ENCODE measurements at places on chromosomes 4 and X.

DNA sequence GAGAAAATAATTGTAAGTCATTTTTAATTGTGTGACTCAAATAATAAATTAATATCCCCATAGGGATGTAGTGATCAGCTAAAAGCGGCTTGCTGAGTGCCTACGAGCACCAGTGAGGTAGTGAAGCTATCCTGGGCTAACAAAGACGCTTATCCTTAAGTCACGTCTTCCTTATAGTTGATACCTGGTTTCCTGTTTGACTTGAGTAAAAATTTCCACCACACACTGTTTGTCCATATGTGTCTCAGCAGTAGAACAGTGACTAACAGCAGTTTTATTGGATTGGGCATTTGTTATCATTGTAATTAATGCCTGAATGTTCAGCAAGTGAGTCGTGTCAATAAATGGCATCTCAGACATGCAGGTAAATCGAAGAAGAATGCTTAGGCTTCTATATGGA is 241.1 kb downstream of the GRXCR1 start:
- no peak for DNase-seq

- no peak for DNase-seq
These were observed 79.6 kb downstream of the COMMD8 start for GRCh38 chr4:47383829-47384427.

- no peak for DNase-seq
These were observed 2.7 kb downstream of the ADGRL3 start for GRCh38 chr4:61202638-61203435.

DNA sequence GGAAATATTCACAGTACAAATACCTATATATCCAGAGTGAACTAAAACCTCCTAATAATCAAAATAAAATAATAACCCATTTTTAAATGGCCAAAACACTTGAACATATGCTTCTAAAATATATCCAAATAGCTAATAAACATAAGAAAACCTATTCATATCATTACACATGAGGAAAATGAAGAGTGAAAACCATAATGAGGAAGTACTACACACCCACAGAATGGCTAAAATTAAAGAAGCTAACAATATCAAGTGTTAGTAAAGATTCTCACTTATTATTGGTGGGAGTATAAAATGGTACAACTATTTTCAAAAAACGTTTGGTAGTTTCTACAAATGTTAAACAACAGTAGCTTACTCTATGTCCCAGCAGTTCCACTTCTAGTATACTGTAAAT is 92.1 kb downstream of the KLHL13 start:
- DNase-seq: no peak

DNA sequence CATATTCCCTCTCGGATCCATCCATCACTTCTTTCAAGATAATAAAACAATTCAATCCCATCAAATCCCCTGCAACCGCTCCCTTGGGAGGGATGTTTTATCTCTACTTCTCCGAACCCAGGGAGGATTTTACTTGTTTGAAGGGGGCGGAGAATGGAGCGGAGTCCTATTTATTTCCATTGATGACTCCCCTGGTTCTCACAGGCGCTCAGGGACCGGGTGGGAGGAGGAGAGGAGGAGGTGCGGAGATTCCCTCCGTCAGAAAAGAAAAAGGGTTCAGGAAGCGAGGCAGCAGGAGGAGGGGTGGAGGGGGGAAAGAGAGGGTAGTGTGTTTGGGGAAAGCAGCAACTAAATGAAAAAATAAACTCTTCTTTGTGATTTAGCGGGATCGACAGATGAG is 2.1 kb downstream of the NDNF start:
- no peak for DNase-seq

- DNase-seq: no peak
These were observed at the start of gene MAP9 for GRCh38 chr4:155376387-155377268. Gene MAP9 (minus strand): TSS chr4:155376965. CDS start chr4:155375850, 1,115 bp downstream.

DNA sequence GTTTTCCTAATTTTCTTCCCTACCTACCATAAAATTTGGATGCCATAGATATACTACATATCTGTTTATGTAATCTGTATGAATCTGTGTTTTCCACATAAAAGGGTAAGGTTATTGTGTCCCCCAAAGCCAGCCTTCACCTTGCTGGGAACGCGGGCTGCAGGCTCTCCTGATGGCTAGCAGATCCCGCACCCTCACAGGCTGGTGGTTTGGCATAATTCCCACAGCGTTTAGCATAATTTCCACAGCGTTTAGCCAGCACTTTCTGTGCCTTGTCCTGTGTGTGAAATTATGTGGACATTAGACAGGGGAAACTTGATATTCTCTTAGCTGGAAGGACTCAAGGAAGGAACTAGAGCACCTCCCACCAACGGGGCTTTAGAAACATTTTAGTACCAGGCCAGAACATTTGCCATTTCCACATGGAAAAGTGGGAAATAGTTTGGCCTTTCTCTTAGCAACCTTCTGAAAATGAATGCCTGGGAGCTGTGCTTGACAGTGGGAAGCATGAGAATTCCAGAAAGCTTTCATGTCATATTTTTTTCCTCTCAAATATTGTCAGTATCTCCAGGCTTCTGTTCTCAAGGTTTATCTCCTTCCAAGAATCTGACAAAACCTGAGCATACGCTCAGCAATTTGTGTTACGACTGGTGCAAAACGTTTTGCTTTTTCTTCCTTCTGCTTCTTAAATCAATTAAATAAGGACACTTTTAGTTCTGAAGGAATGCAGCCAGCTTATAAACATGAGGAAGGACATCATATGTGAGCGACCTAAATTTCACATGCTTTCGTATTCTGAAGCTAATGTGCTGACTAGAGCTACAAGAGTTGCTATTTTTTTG is 67.9 kb downstream of the STK32B start:
- DNase-seq: no peak

- DNase-seq: no peak
These were observed 1.9 kb upstream of the HAUS3 start for GRCh38 chr4:2243681-2244380.

DNA sequence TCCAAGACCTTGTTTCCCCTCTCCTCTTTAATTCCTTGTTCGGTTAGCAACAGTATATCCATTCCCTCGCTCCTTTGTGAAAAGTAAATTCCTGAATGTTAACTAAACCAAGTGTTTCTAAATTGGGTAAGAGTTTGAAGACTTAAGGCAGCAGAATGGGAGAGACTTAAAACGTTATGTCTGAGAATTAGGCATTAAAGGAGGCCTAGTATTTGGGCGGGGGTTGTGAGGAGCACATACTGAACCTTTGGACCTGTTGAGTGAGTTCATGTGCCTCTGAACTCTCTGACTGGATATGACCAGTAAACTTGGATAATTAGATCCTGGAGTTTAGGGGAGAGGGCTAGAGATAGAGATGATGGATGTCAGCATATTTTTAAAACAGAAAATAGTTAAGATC is 1.2 kb downstream of the MSMO1 start:
- DNase-seq: no peak

- no peak for DNase-seq
These were observed at the start of gene ADAMTS3 for GRCh38 chr4:72568959-72569718. Gene ADAMTS3 (minus strand): TSS chr4:72569221. CDS start chr4:72568762, 459 bp downstream.

- DNase-seq: no peak
These were observed 30.1 kb upstream of the KIAA0232 start for GRCh38 chr4:6752486-6752829.

DNA sequence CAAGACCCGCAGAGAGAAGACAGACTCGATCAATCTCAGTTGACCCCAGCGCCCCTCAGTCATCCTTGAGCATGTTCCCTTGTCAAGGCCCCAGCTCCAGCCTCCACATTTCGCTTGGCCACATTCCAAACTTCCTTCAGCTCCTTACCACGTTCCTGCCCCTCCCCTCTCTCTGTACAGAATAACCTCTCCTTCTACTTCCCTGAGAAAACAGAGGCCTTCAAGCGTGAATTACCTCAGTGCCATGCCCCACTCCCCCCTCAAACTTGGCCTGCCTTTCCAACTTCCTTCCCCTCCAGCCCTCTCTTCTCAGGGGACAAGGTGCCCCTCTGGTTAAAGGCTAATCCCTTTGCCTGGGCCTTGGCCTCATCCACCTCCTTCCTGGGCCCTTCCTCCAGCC is 3.2 kb upstream of the RIPPLY1 start:
- no peak for DNase-seq

DNA sequence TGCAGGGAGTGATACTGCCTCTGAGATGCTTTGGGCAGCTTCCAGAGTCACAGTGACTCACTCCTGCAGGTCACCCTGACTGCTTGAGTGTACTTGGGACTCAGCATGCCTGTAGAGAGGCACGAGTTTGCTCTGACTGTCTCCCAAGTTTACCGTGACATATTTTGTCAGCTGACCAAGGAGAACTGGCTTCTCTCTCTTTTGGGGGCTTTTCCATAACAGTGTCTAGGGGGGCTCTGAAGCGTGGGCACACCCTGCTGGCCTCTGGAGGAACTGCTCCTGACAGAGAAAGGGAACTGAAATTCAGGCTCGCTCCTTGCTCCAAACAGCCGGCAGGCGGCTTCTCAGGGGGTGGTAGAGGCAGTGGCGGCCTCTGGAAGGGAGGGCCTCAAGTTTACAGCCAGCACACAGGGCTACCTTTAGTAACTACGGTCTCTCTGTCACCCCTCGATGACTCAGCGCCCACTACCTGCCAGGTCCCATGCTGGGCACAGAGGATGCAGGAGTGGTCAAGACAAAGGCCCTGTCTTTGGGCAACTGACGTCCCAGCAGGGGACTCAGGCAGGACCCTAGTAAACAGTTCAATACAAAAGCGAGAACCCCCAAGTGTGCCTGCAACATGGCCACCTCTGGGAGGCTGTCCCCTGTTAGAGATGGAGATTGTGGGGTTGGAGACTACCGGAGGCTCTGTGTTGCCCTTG is 17.8 kb downstream of the ZNF185 start:
- DNase-seq: no peak

GRCh38 chr4:82712561-82712960 is 86.0 kb downstream of the SCD5 start:
- no peak for DNase-seq

Data from NK-92 treated with Interleukin-12 subunit alpha and Interleukin-12 subunit beta, amount 100 ng/mL, for 24 hours (cell line).